ENCODE measurements at places on chromosomes 6 and 20.

DNA sequence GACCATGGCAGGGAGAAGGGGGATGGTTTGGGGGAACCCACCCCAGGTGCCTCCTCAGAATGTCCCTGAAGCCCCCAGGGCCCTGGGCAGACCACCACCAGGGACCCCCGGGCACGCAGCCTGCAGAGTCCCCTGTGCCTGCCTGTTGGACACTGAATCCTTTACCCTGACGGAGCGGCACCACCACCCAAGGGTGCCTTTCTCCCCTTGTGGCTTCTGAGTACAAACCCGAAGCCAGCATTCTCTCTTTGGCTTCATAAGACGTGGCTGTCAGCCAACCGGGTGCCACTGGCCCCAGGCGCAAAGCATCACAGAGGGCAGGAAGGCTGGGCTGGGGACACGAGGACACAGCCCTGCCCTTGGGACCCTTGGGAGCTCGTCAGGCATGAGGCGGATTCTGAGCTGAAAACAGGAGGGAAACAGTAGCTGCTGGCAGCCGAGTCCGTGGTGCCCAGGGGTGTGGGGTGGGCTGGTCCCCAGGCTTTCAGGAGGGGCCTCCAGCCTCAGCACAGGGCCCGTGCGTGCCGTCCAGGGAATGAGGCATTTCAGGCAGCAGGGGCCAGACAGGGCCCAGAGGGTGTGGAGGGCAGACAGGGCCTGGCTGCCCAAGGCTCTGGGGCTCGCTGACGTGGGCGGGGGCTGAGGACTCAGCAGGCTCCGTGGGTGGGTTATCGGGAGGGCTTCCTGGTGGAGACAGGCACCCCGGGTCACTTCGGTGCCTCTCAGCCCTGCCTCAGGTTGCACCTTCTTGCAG, 3.5 kb downstream of the COL9A3 start:
- DNase-seq, result no peak

DNA sequence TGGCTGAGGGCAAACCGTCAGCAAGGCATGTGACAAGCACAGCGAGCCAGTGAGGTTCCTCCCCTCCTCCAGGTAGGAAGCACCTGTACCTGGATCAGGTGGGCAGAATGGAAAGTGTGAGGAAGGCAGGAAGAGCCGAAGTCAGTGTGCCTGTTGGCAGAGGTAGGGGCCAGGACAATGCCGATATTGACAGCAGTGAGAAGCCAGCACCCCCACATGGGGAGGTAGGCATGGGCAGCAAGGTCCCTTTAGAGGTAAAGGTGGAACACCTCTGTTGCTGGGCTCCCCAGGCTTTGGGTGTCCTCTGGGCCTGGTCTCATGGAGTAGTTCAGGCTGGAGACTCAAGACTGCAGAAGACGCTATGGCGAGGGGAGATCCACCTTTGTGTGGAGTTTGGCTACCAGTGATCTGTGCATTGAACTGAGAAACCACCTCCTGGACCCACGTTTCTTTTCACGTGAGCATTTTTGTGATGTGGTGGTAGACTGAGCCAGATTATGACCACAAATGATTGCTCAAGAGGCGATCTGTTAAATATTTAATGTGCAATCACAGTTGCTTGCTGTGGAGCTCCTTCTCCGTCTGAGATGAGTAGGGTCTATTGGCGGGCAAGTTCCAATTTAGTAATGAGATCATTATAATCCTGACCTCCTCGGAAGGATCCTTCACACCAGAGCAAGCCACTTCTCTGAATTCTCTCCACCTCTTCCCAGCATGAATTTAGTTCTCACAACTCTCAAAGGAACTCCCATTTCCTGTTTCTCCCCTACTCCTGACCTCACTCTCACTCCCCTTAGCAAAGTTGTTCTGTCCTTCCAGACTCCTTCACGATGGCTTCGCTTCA, 174.8 kb downstream of the CDH26 start:
- DNase-seq, result no peak

- DNase-seq, result no peak
These were observed 802 bp downstream of the CYP39A1 start for GRCh38 chr6:46651816-46652215.

GRCh38 chr20:35902545-35902941, 51.8 kb downstream of the SCAND1 start:
- DNase-seq, result no peak

- DNase-seq, result no peak
These were observed 52.9 kb upstream of the PMEPA1 start for GRCh38 chr20:57762531-57763234.

DNA sequence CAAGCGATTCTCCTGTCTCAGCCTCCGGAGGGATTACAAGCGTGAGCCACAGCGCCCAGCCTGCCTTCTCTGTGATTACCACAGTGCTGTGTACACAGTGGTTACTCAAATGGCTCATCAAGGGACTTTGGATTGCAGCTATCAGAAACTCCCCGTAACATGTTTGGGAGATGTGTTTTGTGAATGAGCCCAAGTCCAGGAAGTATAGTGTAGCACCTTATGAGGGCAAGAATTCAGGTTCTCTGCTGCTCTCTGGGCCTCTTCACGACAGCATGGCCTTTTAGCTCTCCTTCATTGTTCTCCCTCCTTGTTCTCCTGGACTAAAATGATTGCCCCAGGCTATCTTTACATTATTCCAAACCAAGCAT, 34.1 kb upstream of the RPL7L1 start:
- no peak for DNase-seq

DNA sequence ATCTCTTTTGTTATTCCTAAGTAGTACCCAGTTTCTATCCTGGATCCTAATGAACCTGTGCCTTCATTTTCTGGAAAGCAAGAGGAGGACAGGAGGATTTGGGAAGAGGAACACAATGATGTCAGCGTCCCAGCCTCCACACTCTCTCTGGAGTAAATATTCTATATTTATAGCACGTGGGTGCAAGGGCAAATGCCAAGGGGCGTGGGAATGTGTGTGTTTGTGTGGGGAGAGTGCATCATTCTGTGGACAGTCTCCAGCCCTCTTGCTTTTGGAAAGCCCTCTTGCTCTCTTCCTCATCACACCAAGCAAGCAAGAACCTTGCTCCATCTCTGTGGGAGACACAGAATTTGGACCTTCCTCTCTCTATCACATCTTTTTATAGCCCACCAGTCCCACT, 103.2 kb upstream of the EMILIN3 start:
- no peak for DNase-seq

DNA sequence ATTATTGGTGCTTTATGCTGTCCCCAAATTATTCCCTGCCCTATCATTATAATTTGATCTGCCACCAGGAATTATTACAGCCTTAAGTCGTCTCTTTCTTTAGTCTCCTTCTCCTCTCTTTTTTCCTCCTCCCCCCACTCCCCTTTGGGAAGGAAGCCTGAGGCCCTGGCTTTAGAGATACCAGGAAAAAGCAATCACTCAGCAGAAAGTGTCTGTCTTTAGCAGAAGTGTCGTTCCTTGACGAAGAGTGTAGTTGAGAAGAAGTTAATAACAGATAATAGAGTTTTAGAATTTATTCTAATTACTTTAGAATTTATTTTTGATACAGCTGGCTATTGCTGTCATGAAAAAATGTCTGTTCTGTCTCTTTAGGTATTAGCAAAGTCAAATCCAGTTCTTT, 16.5 kb downstream of the LIN28B start:
- no peak for DNase-seq

- DNase-seq, result no peak
These were observed 34.5 kb upstream of the FUCA2 start for GRCh38 chr6:143545976-143546547.

- no peak for DNase-seq
These were observed 303.6 kb downstream of the SAMD5 start for GRCh38 chr6:147811913-147812629.

- no peak for DNase-seq
These were observed 662.6 kb downstream of the BCKDHB start for GRCh38 chr6:80769106-80769505.

GRCh38 chr6:118146584-118146983, 239.5 kb downstream of the SLC35F1 start:
- no peak for DNase-seq

GRCh38 chr6:155970876-155971708, 515.5 kb upstream of the NOX3 start:
- no peak for DNase-seq

All from NCI-H1092 treated with DMSO at 0.1 percent for 48 hours (cell line).